Activated CD8-positive, alpha-beta memory T cell treated with anti-CD3 and anti-CD28 coated beads for 24 hours (primary cell): ENCODE measurements at places on chromosomes 7 and 10.
A peak's percentile ranks its signal among the peaks of the same experiment; 100 is the strongest.

- DNase-seq, result no peak
Observed at GRCh38 chr10:101257084-101257483, 27.8 kb upstream of the LBX1 start.

DNA sequence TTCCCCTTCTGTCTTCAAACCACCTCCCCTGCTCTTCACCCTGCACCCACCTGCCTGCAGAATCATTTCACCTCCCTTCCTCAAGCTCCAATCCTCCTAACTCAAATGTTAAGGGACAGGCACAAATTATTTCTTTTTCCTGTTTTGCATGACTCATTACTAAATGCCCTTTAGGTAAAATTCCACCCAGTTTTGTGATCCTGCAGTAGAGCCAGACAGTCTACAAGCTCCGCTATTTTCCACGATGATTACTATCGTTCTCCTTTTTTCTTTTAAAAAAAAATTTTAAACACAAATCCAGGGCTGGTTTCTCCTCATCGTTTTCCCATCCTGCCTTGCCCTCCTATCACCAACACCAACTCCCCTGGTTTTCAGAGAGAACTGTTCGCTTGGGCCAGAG lies 186.8 kb upstream of the YAE1 start:
- no peak for DNase-seq

GRCh38 chr10:25232204-25232603 lies 57.4 kb downstream of the GPR158 start:
- DNase-seq, result no peak

- no peak for DNase-seq
Observed at GRCh38 chr10:47076949-47077361, 165.7 kb downstream of the PTPN20 start.

- no peak for DNase-seq
Observed at GRCh38 chr7:44451123-44451522, 39.3 kb downstream of the NUDCD3 start.

DNA sequence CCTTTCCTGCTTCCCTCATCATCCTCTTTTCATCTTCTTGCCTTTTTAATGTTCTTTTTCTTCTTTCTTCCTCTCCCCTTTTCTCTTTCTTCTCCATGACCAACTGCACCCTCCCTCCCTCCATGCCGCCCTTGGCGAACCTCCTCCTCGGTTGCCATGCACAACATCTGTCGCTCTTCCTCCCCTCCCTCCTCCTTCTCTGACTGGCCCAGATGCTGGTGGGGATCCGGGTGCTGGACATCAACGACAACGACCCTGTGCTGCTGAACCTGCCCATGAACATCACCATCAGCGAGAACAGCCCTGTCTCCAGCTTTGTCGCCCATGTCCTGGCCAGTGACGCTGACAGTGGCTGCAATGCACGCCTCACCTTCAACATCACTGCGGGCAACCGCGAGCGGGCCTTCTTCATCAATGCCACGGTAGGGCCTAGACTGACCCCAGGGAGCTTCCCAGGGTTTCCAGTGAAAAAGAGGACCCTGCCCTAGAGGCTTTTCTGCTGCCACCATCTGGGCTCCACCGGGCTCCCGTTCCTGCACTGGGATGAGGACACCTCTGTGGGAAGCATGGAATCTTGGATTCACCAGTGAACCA lies 11.5 kb upstream of the VSIR start:
- no peak for DNase-seq

DNA sequence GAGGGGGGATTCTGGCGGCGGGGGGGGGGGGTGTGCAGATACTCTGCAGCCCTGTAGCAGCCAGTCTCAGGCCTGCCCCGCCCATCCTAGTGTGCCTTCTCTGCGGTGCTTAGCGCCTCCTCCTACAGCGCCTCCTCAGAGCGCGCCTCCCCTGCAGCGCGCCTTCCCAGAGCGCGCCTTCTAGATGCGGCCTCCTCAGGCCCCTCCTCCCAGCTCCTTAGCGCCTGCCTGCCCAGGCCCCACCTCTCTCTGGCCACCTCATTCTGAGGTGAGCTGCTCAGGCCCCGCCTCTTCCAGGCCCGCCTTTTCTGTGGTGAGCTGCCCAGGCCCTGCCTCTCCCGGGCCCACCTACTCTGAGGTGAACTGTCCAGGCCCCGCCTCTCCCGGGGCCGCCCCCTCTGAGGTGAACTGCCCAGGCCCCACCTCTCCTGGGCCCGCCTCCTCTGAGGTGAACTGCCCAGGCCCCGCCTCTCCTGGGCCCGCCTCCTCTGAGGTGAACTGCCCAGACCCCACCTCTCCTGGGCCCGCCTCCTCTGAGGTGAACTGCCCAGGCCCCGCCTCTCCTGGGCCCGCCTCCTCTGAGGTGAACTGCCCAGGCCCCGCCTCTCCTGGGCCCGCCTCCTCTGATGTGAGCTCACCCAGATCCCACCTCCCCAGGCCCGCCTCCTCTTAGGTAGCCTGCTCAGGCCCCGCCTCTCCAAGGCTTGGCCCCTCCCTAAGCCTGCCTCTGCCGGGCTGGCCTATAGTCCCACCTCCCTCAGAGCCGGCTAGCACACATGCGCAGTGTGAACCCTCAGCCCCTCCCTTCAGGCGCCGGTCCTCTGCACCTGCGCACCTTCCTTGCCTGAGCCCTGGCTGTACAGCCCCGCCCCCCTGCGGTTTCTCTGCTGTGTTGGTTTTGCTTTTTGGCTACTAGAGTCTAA lies 2.1 kb upstream of the SGCE start:
- peak; percentile 93 for DNase-seq

- DNase-seq, result no peak
Observed at GRCh38 chr10:27646604-27647175, 98.9 kb downstream of the MKX start.

DNA sequence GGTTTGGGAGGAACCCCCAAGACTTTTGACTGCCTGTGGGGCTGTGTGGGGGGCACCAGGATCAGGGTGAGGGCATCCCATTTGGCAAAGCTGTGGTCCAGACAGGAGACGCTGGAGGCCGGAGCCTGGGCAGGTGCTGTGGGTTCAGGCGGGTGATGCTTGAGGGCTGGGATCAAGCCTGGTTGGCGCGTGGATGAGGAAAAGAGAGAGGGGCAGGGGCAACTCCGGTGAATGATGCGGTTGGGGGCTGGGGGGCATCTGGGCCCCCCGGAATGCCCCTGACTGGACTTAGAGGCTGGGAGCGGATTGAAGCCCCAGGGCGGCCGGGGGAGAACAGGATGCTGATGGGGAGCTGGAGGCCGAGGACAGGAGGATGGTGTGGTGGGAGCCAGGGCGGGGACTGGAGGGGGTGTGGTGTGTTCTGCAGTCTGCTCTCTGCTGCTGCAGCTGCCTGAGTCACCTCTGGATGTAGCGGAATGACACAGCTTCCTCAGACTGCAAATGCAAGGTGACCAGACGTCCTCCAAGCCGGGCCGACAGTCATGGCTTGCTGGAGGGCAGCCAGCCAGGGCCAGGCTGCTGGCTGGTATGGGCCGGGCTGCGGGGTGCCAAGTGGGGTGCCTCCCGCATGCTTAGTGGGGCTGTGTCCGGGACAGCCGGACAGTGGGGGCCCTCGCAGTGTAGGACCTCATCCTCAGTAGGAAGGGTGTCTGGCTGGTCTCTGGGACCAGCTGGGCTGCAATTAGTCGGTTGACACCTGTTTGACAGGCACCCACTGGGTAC lies 3.2 kb downstream of the MAFK start:
- DNase-seq, result peak; percentile 64

DNA sequence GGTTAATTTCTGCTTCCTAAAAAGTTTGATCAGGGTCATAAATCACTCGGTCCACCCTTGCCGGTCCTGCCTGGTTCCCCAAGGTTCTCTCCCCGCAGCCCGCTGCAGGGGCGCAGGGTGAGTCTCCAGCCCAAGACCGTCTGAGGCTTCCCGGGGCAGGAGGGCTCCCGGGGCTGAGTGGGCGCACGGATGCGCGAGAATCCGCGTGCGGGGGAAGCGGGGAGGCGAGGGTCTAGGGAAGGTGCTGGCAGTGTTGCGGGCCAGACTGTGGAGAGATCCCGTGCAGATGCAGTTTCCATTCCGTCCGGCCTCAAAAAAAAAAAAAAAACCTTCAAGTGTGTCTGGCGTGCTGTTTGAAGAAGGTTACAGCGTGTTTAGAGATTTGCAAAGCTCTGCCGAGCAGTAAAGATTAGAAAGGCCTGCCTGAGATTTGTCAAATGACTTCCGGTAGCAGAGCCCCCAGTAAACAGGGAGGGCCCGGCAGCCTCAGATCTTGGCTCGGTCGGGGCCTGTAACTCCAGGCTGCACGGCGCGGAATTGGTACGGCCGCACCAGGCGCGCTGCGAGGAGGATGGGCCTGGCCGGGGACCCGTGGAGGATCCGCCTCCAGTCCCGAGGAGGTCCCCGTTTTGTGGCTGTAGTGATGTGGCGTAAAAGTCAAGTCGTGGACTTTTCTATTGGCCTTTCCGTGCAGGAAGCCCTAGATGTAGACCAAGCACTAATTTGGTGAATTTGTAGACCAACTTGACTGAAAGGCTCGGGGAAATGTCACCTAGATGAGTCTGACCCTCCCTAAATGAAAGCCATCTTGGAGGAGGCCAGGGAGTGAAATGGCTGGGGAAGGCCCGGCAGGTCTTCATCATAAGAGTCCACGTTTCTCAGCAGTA lies 293.2 kb upstream of the NFE2L3 start:
- DNase-seq, result no peak
